HFF-Myc (cell line): ENCODE measurements at places on chromosomes 6 and 20.

DNA sequence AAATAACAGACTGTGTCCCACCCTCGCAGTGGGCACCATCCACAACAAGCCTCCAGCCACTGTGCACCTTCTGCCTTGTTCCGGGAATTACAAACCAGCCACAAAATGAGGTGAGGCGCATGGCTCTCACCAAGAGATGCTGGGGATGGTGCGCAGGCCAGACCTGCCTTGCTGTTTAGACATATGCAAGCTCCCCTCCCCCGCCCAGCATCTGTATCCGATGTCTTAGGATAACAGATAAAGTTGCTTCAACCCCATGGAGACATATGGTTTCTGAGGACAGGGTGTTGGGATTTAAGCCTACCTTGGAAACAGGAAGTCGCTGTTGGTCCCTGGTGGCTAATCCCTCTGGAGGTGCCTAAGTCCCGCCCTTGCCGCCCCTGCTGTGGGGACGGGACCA lies 50.4 kb upstream of the MPC1 start:
- DNase-seq: no peak

- DNase-seq: no peak
Measured at GRCh38 chr20:51640743-51641142, 98.2 kb upstream of the NFATC2 start.

- no peak for DNase-seq
Measured at GRCh38 chr20:59788811-59789397, 144.5 kb downstream of the SYCP2 start.

GRCh38 chr6:149254253-149254652 lies 63.3 kb upstream of the TAB2 start:
- no peak for DNase-seq

- no peak for DNase-seq
Measured at GRCh38 chr6:32614366-32615081, 22.7 kb upstream of the HLA-DQA1 start.

- DNase-seq: no peak
Measured at GRCh38 chr6:36443471-36444428, 950 bp downstream of the KCTD20 start.

DNA sequence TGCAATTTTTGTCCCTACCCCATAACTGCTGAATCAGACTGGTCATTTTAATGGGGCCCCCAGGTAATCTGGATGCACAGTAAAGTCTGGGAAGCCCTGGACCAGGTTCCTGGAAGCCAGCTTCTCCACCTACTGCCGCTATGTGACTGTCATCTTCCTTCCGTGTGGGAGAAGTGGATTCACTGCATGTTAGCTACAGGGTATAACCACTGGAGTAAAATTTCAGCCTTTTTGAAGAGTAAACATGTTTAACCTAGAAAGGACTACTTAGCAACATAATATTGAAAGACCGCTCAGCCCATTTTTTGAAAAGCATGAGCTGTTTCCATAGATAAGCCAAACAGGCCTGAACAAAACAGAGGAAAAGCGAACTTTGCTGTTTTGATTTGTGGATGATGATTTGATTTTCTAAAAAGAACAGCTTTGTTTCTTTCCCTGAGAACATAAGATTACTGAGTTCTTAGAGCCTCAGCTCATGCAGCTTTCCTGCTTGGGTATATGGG lies 208.1 kb downstream of the PLCB4 start:
- no peak for DNase-seq

GRCh38 chr6:45645302-45645701 lies 267.6 kb upstream of the SUPT3H start:
- DNase-seq: no peak

GRCh38 chr6:130537447-130537846 lies 171.6 kb downstream of the TMEM200A start:
- DNase-seq: no peak

GRCh38 chr6:170143401-170144150 lies 147.3 kb downstream of the DLL1 start:
- no peak for DNase-seq

DNA sequence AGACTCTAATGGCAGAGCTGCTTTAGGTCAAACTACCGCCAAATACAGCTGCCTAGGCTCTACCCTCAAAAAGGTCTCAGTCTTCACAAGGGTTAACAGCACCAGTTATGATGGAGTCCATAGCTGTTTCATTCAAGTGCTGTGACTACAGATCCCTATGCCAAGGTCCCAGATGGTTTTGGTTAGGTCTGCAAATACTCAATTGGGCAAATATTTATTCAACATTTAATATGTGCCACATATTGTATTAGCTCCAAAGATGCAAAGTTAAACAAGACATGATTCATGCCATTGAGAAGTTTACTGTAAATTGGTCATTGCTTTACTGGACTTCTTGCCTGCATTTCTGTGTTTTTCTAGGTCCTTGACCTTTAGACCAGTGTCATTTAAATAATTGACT lies 55.8 kb upstream of the TFAP2D start:
- DNase-seq: no peak

GRCh38 chr6:22612236-22612635 lies 42.9 kb downstream of the HDGFL1 start:
- no peak for DNase-seq

DNA sequence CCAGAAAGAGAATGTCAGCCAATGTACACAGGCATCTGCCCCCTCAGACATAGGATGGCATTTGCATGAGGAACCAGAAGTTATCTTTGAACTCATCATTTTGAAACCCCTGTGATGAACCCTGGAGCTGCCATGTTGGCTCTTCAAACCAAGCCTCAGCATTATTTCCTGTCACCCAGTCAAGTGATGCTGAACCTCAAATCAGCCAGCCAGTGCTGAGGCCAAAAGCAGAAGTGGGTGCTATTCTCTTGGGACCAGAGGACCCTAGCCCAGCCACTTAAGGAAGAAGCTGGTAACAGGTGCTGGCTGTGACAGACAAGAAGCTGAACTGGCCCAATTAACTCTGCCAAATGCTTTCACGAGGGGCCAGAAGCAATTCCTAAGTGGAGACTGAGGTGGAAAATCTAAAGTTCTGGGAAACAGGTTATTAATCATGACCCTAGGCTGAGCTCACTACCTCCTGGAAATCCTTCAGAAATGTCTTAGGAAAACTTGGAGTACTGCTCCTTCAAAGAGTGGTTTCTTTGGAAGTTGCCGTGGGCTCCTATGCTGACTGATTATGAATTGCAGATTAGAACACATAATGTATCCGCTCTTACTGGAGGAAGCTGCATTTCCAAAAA lies 4.0 kb downstream of the PKIG start:
- DNase-seq: no peak

GRCh38 chr6:70551566-70551965 lies 15.2 kb upstream of the SDHAF4 start:
- no peak for DNase-seq

DNA sequence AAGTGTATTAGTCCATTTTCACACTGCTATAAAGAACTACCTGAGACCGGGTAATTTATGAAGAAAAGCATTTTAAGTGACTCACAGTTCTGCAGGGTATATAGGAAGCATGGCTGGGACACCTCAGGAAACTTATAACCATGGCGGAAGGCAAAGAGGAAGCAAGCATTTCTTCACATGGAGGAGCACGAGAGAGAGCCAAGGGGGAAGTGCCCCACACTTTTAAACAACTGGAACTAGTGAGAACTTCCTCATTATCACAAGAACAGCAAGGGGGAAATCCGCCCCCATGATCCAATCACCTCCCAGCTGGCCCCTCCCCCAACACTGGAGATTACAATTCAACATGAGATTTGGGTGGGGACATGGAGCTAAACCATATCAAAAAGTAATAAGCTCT lies 28.3 kb upstream of the B3GAT2 start:
- DNase-seq: no peak

DNA sequence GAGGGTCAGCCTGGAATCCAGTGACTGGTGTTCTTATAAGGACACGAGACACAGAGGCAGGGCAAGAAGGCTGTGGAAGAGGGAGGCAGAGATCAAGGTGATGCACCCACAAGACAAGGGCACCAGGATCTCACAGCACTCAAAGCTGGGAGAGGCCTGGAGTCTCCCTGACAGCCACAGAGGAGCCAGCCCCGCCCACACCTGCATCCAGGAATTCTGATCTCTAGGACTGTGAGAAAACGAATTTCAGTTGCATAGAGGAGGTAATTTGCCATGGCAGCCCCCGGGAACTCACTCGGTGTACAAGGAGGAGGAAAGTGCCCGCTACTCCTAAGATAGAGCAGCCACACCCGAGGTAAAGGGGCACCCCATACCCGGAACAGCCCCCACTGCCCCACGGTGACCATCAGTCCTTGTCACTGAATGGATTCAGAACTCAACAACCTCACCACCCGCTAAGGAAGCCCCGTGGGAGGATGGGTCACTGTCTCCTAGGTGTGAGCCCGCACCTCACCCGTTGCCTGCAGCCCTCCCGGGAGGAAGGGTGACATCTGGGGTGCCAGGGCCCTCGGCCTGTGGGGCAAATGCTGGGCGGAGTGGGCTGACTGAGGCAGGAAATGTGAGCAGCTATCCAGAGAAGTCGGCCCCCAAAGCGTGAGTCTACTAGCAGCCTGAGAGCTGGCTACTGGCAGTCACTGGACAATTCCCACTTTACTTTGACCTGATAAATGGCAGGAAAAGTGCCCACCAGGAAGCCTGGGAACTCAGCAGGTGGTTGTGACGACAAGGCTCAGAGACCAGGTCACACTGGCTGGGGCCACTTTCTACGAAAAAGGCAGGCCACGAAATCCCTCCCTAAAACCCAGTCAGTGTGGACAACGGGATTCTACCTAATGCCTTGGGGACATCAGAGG lies 22.4 kb downstream of the DLL1 start:
- no peak for DNase-seq

DNA sequence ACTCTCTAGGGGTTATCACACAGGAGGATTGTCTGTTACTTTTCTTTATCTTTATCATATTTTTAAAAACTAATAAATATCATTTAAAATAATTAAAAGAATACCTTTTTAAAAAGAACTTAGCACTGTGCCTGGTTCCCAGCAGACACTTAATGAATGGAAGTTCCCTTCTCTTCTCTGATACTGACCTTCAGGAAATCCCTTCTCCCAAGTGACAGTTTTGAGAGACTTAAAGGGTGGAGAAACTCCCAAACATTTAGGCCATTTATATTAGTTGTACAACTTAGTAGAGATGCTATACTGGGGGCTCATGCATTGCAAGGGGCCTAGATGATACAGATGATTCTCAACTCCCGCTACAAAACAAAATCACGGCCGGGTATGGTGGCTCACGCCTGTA lies 18.5 kb downstream of the MAP1LC3A start:
- DNase-seq: no peak

- no peak for DNase-seq
Measured at GRCh38 chr20:9969626-9970025, 65.2 kb upstream of the ANKEF1 start.

GRCh38 chr6:110114004-110114403 lies 65.5 kb downstream of the WASF1 start:
- no peak for DNase-seq

- DNase-seq: peak; percentile 55
Measured at GRCh38 chr6:17178754-17179529, 77.1 kb downstream of the STMND1 start.

DNA sequence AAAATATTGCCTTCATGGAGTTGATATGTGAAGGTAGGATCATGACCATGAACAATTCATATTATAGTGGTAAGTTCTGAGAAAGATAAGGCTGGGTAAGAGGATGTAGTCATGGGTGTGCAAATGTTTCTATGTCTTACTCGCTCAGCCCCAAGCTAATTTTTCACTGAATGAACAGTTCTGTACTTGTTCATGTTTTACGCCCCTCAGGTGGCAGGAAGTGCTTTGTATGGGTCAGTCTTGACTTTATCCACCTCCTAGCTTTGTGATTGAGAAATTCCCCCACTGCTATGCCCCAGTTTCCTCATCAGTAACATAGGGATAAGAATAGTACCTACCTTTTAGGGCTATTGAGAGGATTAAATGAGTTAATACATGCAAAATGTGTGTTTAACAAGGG lies 148.2 kb upstream of the KCNG1 start:
- no peak for DNase-seq
